Glomerular endothelial cell (primary cell): ENCODE measurements at places on chromosomes 1 and 21. TPM values are rescaled to one million over a fixed set of nuclear protein-coding genes. Genes with fewer than 3 reads are reported as not detected.

The ISG20L2 gene
- total RNA-seq, result 18.6 and 19.5 TPM in 2 replicates

The TMEM82 gene
- total RNA-seq, result not detected in 2 replicates

The S100A8 gene
- not detected in 2 replicates for total RNA-seq

The HMGCS2 gene
- not detected in 2 replicates for total RNA-seq

The RHD gene
- not detected in 2 replicates for total RNA-seq

The ESPN gene
- total RNA-seq, result 0.15 and 1.1 TPM in 2 replicates

The CHIA gene
- not detected in 2 replicates for total RNA-seq

The C1orf146 gene
- not detected in 2 replicates for total RNA-seq

The PTBP2 gene
- total RNA-seq, result 4.0 and 12.5 TPM in 2 replicates

The PDZK1IP1 gene
- not detected in 2 replicates for total RNA-seq

The TPRG1L gene
- 59.8 and 71.5 TPM in 2 replicates for total RNA-seq

The HNRNPU gene
- total RNA-seq, result 248 and 357 TPM in 2 replicates

The GALE gene
- 60.6 and 82.0 TPM in 2 replicates for total RNA-seq

The RPTN gene
- total RNA-seq, result not detected in 2 replicates
